ENCODE measurements at places on chromosomes 2 and 18. TPM values are rescaled to one million over a fixed set of nuclear protein-coding genes. Genes with fewer than 3 reads are reported as not detected.

Gene ARHGAP28
- 221 TPM for total RNA-seq

Gene STON1
- 24.6 TPM for total RNA-seq

Gene INO80B
- 28.0 TPM for total RNA-seq

Gene UBE2F
- 49.8 TPM for total RNA-seq

DNA sequence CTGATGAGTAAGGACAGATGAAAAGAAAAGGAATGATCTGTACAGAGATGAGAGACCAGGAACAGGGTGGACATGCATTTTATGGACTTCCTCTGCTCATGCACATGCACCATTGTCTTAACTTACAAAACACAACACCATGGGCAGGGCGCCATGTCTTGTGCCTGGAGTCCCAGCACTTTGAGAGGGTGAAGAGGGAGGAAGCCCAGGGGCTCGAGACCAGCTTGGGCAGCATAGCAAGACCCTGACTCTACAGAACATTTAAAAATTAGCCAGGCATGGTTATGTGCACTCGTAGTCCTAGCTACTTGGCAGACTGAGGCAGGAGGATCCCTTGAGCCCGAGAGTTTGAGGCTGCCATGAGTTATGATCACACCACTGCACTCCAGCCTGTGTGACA, 86.9 kb downstream of the ZFP36L2 start:
- no peak for DNase-seq

GRCh38 chr2:198127627-198128026, 323.2 kb downstream of the PLCL1 start:
- peak; percentile 85 for DNase-seq

GRCh38 chr2:113225263-113226259, 51.8 kb downstream of the PSD4 start:
- no peak for DNase-seq

- no peak for DNase-seq
These were observed 71.9 kb downstream of the ALPK2 start for GRCh38 chr18:58557008-58557435.

DNA sequence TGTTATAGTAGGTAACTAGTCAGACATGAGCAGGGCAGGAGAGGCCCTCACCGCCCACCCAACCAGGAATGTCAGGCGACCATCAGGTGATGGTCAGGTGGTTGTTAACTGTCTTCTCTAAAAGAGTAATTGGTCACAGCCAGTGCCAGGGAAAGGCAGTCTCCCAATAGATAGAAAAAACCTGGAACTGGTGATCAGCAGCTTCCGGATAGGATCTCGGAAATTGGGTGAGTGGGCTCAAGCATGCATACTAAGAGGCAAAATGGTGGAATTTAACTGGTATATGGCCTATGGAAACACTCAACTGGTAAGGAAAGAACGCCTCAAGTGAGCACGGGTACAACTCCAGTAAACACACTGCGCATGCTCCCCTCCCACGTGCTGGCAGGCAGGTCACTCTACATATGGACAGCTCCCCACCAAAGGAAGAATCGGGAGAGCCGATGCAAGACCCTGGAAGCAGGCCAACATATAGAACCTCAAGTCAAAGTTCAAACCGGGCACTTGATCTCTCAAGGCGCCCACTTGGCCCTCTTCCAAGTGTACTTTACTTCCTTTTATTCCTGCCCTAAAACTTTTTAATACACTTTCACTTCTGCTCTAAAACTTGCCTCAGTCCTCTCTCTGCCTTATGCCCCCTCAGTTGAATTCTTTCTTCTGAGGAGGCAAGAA, 43.5 kb upstream of the TMEM131 start:
- no peak for DNase-seq

Data from fibroblast of the aortic adventitia (primary cell).